H9 (cell line): ENCODE measurements at places on chromosomes 4 and X. TPM values are rescaled to one million over a fixed set of nuclear protein-coding genes. Genes with fewer than 3 reads are reported as not detected.

GRCh38 chr4:40612831-40613230 lies 16.8 kb downstream of the RBM47 start:
- H3K27me3 ChIP-seq, result no peaks in the 10 kb centered on the region
- no peak overlapping the region for H3K27ac ChIP-seq
- DNase-seq, result no peak
- peaks cover 13% of the 10 kb centered on the region for H3K36me3 ChIP-seq
- H3K4me3 ChIP-seq, result no peak overlapping the region

- no peak for DNase-seq
- H3K27ac ChIP-seq, result no peak overlapping the region
- H3K4me1 ChIP-seq, result no peaks in the 10 kb centered on the region
- H3K4me3 ChIP-seq, result no peak overlapping the region
These were observed 201.1 kb downstream of the AFAP1 start for GRCh38 chr4:7738458-7739076.

DNA sequence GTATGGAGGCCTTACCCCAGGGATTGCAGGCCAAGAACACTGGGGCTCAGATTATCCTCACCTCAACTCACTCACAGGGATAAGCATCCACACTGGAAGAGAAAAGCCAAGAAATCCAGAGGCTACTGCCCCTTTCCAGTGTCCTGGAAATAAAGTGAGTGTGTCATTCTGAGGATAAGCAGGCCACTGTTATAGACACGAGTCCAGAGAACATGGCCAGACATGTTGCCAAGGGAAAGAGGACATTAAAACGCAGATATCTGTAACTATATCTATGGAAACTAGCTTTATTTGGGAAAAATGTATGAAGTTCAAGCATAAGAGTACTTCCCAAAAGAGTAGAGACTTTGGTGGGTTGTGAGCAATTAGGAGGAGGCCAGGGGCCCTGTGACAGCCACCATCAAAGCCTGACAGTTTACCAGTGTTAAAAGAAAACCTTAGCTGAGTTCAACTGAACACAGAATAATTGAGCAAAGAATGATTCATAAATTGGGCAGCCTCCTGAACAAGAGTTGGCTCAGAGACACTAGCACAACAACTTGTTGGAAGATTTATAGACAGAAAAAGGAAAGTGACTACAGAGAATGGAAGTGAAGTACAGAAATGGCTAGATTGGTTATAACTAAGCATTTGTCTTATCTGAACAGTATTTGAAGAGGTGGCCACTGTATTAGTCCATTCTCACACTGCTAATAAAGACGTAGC lies 1222.2 kb downstream of the STIM2 start:
- H3K27ac ChIP-seq, result no peak overlapping the region
- peaks cover 5% of the 10 kb centered on the region for H3K36me3 ChIP-seq
- DNase-seq, result no peak
- no peak overlapping the region for H3K4me3 ChIP-seq

DNA sequence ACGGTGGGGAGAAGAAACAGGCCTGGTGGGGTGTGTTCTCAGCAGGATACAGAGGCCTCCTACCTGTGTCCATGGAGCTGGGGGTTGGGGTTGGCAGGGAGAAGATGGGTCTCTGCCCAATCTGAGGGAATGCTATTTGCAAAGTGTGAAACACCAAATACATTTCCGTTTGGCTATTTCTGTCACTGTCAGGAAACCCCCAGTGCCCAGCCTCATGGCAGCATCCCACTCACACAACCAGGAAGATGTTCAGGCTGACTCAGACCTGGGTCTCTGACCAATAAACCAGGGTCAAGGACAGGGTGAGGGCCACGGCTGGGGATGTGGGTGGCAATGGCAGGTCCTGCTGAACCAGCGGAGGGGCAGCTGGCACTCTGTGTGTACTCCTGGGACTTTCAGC lies 41.3 kb downstream of the BCOR start:
- no peak overlapping the region for H3K4me3 ChIP-seq
- H3K36me3 ChIP-seq, result peaks cover 100% of the 10 kb centered on the region
- no peak for DNase-seq
- H3K27me3 ChIP-seq, result no peaks in the 10 kb centered on the region
- no peak overlapping the region for H3K27ac ChIP-seq
- H3K4me1 ChIP-seq, result peaks cover 2% of the 10 kb centered on the region

GRCh38 chrX:53281963-53282695 lies 745 bp upstream of the IQSEC2 start:
- H3K27ac ChIP-seq, result no peak overlapping the region
- no peak for DNase-seq
- H3K4me1 ChIP-seq, result no peaks in the 10 kb centered on the region
- no peaks in the 10 kb centered on the region for H3K36me3 ChIP-seq

Gene TMSB15C
- total RNA-seq, result 1.8 and 2.0 TPM in 2 replicates
